ENCODE measurements at places on chromosomes 5 and 9. TPM values are rescaled to one million over a fixed set of nuclear protein-coding genes. Genes with fewer than 3 reads are reported as not detected.

The SLC6A19 gene
- total RNA-seq: not detected

The JMY gene
- total RNA-seq: 2.1 TPM

The C5orf58 gene
- total RNA-seq: not detected

The CAMK4 gene
- 82.7 TPM for total RNA-seq

The XRCC4 gene
- 13.4 TPM for total RNA-seq

The PAEP gene
- total RNA-seq: not detected

The SLC36A1 gene
- total RNA-seq: 6.6 TPM

The IL3 gene
- total RNA-seq: not detected

The IL4 gene
- not detected for total RNA-seq

The CCDC187 gene
- total RNA-seq: not detected

The TEK gene
- not detected for total RNA-seq

The SHC3 gene
- total RNA-seq: not detected

The SLC27A6 gene
- not detected for total RNA-seq

The PCDHA7 gene
- total RNA-seq: not detected

The PIGO gene
- total RNA-seq: 23.0 TPM

The UHRF2 gene
- 59.3 TPM for total RNA-seq

The NUP188 gene
- total RNA-seq: 85.2 TPM

The ANXA2R gene
- total RNA-seq: 29.3 TPM

The SPINK13 gene
- not detected for total RNA-seq

The NFIB gene
- total RNA-seq: not detected

The SLC35D2 gene
- total RNA-seq: 4.3 TPM

The CYLC2 gene
- not detected for total RNA-seq

The CCL27 gene
- not detected for total RNA-seq

The GTF2H2C gene
- 30.8 TPM for total RNA-seq

The CSNK1A1 gene
- total RNA-seq: 177 TPM

The RPL37 gene
- 1,566 TPM for total RNA-seq

The ZNF658 gene
- 2.6 TPM for total RNA-seq

The PLCXD3 gene
- not detected for total RNA-seq

The ENTPD8 gene
- not detected for total RNA-seq

The CNTLN gene
- 1.2 TPM for total RNA-seq

The NNT gene
- 103 TPM for total RNA-seq

The TAF11L12 gene
- total RNA-seq: not detected

The RNF180 gene
- total RNA-seq: not detected

The BTNL8 gene
- not detected for total RNA-seq

The SPATA6L gene
- total RNA-seq: 0.29 TPM

The VCAN gene
- total RNA-seq: 0.03 TPM

The GRM6 gene
- total RNA-seq: not detected
